ENCODE measurements at places on chromosomes 6 and 20.

DNA sequence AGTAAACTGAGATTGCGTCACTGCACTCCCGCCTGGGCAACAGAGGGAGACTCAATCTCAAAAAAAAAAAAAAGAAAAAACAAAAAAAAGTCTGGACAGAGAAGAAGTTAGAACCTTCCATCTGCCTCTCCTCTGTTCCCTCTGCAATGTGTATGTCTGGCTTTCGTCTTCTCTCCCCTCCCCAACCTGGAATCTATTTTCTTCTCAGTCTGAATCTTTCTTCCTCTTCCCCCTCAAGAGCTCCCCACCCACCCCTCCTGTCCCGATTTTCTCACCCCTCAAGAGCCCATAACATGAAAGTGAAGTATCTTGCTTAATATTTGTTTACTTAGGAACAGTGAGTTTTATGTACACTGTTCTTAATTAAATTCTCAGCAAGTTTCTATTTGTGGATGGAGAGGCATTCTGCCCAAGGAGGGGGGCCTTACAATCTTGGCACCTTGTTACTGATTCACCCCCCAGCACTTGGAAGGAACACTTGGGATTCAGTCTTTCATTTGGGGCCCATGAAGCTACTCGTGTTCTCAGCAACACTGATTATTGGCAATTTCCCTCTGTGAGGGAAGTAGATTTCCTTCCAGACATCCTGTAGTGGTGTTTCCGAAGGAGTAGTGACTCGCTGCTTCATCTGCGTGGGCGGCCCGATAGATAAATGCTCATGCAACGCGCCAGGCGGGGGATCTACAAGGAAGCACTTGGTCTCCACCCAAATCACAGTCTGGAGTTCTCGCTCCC, 69.3 kb upstream of the SRSF6 start:
- no peaks in the 10 kb centered on the region for H3K4me1 ChIP-seq
- no peaks in the 10 kb centered on the region for H3K27me3 ChIP-seq
- H3K4me3 ChIP-seq: no peak overlapping the region
- no peak overlapping the region for H3K27ac ChIP-seq

DNA sequence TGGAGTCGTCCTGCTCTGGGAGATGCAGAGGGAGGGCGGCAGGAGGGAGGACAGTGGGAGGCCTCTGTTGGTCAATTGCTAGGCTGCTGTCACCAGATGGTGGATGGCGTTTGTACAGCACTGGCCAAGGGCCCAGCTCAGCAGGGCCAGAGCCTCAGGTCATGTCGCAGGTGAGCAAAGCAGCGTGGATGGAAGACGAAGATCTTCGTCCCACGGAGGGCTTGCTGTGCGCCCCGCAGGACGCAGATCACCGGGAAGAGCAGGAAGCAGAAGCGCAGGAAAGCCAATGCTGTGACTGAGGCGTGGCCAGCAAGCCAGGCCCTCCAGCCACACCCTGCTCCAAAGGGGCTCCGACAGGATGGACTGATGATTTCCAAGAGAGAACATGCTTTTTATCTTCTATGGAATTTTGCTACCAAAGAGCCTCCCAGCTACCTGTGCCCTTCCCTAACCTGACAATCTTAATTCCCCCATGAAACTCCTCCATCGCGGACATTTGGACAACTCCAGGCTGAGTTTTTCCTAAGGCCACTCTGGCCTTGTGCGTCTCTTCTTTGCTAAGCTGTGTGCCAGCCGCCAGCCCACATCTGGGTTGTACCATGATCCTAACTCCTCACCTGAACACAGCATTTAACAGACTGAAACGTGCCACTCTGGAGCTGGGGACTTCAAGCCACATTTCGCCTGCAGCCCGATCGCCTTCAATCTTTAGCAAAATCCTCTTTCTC, 3.5 kb upstream of the SLCO4A1 start:
- DNase-seq: no peak
- H3K27ac ChIP-seq: no peak overlapping the region
- H3K36me3 ChIP-seq: no peaks in the 10 kb centered on the region
- no peak overlapping the region for H3K4me3 ChIP-seq

DNA sequence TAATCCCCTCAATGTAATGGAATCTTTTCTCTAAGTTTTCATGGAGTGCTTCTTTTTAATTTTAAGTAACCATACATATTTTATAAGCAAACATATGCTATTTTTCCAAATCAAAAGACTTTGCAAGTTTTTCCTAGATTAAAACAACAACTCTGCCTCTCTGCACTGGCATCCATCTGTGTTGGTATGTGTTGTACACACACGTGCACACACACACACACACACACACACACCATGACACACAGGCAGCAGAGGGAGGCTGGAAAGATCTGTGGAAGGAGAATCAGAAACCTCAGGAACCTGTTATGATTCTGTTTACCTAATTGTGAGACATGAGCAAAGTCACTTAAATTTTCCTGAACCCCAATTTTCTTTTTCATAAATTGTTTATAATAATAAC, 295.0 kb upstream of the PRDM1 start:
- no peak overlapping the region for H3K27ac ChIP-seq
- H3K36me3 ChIP-seq: no peaks in the 10 kb centered on the region
- DNase-seq: no peak
- peaks cover 9% of the 10 kb centered on the region for H3K4me1 ChIP-seq
- no peak overlapping the region for H3K4me3 ChIP-seq

GRCh38 chr6:131383421-131384411, 189.3 kb upstream of the ARG1 start:
- no peaks in the 10 kb centered on the region for H3K27me3 ChIP-seq
- no peak overlapping the region for H3K4me3 ChIP-seq
- H3K4me1 ChIP-seq: peaks cover 7% of the 10 kb centered on the region
- no peaks in the 10 kb centered on the region for H3K36me3 ChIP-seq
- peak; percentile 55 for DNase-seq

DNA sequence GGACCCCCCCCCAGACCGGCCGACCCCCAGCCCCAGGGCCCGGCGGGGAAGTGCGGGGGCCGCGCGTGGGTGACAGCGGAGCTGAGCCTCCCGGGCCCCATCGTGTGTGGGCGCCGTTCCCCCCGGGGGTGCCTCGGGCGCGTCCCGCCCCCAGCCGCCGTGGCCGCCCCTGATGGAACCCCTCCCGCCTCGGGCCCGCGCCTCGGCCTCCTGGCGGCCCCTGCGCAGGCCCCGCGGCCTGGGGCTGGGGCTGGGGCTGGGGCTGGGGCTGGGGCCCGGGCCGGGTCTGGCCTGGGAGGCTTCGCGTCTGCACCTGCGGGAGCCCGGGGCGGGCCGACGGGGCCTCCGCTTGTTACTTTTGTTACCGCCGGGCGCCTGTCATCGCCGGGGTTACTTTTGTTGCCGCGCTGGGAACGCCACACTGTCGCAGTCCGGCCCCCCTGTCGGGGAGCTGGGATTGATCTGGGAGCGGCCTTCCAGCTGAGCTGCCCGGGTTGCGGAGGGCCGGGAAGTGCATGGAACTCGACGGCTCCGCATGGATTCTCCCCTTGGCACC, 598 bp downstream of the OGFR start:
- H3K27me3 ChIP-seq: no peaks in the 10 kb centered on the region
- peaks cover 30% of the 10 kb centered on the region for H3K36me3 ChIP-seq
- no peaks in the 10 kb centered on the region for H3K4me1 ChIP-seq
- no peak overlapping the region for H3K27ac ChIP-seq
- DNase-seq: peak; percentile 69

DNA sequence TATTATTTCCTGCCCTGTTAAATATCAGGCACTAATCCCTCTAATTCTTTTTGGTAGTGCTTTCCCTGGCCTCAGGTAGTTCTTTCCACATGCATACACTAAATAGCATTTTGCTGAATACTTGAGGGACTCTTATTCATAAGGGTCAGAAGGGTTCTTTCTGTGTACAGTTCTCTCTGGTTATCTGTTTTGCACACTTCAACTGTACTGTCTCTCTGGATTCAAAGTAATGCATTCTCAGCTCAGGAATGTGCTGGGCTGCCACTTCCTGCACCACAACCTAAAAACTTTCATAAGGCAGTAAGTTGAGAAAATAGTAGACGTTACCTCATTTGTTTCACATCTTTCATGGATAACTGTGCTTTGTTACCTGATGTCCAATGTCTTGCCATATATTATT, 32.1 kb downstream of the C6orf141 start:
- H3K27me3 ChIP-seq: no peaks in the 10 kb centered on the region
- DNase-seq: no peak
- no peak overlapping the region for H3K27ac ChIP-seq

DNA sequence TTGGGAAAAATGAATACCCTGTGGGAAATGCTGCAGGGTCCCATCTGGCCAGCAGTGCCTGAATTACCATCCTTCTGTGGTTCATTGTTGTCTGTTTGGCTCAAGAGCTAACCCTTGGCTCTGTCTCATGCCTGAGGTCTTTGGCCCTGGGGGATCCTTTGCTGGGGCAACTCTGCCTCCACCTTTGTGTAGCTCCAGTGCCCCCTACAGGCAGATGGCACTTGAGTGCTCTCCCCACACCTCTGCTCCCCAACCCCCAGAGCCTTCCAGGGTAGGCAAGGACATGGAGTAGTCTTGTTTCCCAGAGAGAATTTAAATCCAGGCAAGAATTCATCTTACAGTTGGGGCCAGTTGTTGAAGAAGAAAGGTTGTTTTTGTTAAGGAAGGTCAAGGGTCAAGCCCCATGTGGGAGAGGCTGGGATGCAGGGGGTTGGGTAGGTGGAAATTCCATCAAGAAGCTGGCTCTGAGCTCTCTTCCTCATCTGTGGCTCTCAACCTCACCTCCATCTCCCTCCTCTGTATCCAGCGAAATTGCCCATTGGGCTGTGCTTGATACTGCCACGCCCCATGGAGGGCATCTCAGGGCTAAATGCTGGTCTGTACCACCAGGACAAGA, 44.2 kb downstream of the ZNF831 start:
- peaks cover 13% of the 10 kb centered on the region for H3K27me3 ChIP-seq
- H3K4me3 ChIP-seq: no peak overlapping the region
- DNase-seq: peak; percentile 95
- H3K27ac ChIP-seq: no peak overlapping the region
- peaks cover 7% of the 10 kb centered on the region for H3K4me1 ChIP-seq

DNA sequence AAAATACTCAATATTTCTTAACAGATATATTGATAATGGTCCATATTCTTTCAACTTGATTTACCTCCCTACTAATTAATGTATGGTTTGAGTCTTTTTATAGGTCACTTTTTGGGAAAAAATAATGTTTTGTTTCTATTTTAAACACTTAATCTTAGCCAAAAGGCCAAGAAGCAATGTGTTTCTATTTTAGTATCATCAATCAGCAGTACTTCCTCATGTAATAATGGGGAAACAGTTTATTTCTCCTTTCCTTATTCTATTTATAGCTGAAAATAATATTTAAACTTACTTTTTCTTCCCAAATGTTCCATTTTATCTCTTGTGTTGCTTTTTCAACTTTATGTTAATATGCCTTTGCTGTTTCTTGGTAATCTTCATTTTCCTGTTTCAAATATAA, 295.1 kb downstream of the ALDH8A1 start:
- no peak overlapping the region for H3K4me3 ChIP-seq
- no peak overlapping the region for H3K27ac ChIP-seq
- H3K27me3 ChIP-seq: no peaks in the 10 kb centered on the region
- no peak for DNase-seq
- H3K36me3 ChIP-seq: no peaks in the 10 kb centered on the region
- H3K4me1 ChIP-seq: no peaks in the 10 kb centered on the region
